SJSA1 (cell line): ENCODE measurements at places on chromosomes 4 and X. TPM values are rescaled to one million over a fixed set of nuclear protein-coding genes. Genes with fewer than 3 reads are reported as not detected.
A peak's percentile ranks its signal among the peaks of the same experiment; 100 is the strongest.

- no peak overlapping the region for H3K27ac ChIP-seq
- no peak overlapping the region for H3K4me3 ChIP-seq
- H3K27me3 ChIP-seq: no peaks in the 10 kb centered on the region
Measured at GRCh38 chr4:40603281-40603680, 26.4 kb downstream of the RBM47 start.

- no peaks in the 10 kb centered on the region for H3K36me3 ChIP-seq
- H3K27me3 ChIP-seq: no peaks in the 10 kb centered on the region
- H3K4me3 ChIP-seq: no peak overlapping the region
- DNase-seq: no peak
- H3K27ac ChIP-seq: no peak overlapping the region
Measured at GRCh38 chr4:13461191-13461905, 22.8 kb downstream of the RAB28 start.

DNA sequence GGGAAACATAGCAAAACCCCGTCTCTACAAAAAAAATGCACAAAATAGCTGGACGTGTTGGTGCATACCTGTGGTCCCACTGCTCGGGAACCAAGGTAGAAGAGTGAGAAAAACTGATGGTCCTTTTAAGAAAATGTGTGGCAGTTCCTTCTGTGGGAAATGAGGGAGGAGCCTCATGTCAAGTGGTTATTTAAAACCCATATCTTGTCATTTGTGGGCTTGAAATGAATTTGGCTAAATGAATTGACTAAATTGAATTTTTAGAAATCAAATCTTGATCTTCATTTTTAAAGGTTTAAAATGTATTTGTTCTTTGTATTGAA lies 16.2 kb upstream of the LAMP2 start:
- no peaks in the 10 kb centered on the region for H3K36me3 ChIP-seq
- H3K27me3 ChIP-seq: no peaks in the 10 kb centered on the region
- DNase-seq: no peak
- peak overlapping the region; percentile 41 for H3K4me3 ChIP-seq

GRCh38 chr4:1518997-1519700 lies 112.9 kb upstream of the NKX1-1 start:
- H3K4me3 ChIP-seq: no peak overlapping the region
- H3K27ac ChIP-seq: no peak overlapping the region
- peaks cover 5% of the 10 kb centered on the region; the same call in 1 of the 2 replicates for H3K27me3 ChIP-seq
- no peaks in the 10 kb centered on the region for H3K4me1 ChIP-seq
- H3K36me3 ChIP-seq: no peaks in the 10 kb centered on the region
- no peak for DNase-seq

DNA sequence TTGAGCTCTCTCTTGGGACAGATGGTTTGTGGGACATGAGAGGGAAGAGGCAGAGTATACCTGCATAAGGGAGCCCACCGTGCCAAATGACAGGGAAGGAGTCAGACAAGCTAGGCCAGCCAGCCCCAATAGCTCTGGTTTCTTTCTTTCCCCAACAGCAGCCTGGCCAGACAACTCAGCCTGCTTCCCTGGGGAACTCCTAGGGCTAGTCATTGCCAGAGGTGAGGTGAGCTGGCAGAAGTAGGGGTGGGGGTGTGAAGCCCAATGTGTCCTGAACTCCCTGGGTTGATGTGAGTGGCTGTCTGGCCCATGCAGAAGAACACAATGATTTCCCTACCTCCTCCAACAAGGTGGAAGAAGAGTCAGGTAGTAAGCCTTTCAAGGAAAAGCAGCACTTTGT lies 135.5 kb downstream of the AMMECR1 start:
- no peaks in the 10 kb centered on the region for H3K27me3 ChIP-seq
- no peaks in the 10 kb centered on the region for H3K36me3 ChIP-seq
- DNase-seq: no peak
- H3K27ac ChIP-seq: no peak overlapping the region
- H3K4me3 ChIP-seq: no peak overlapping the region

Gene FRMD7
- not detected in 2 replicates for total RNA-seq

Gene TCP11X2
- total RNA-seq: not detected in 2 replicates
